Progenitor cell of endocrine pancreas (in vitro differentiated cells): ENCODE measurements at places on chromosomes 16 and 17. TPM values are rescaled to one million over a fixed set of nuclear protein-coding genes. Genes with fewer than 3 reads are reported as not detected.

- no peak overlapping the region for H3K27ac ChIP-seq
- DNase-seq: no peak
- no peaks in the 10 kb centered on the region for H3K27me3 ChIP-seq
Measured at GRCh38 chr16:12750554-12750918, 53.2 kb downstream of the CPPED1 start.

The CALB2 gene
- 0.96 and 2.2 TPM in 2 replicates for total RNA-seq

- no peaks in the 10 kb centered on the region for H3K36me3 ChIP-seq
- H3K4me1 ChIP-seq: peaks cover 39% of the 10 kb centered on the region
- DNase-seq: no peak
- peak overlapping the region; percentile 54 for H3K27ac ChIP-seq
- no peaks in the 10 kb centered on the region for H3K27me3 ChIP-seq
- no peak overlapping the region for H3K4me3 ChIP-seq
Measured at GRCh38 chr16:79767421-79768275, 167.1 kb upstream of the MAF start.

GRCh38 chr17:16453493-16453851, 38.1 kb downstream of the TRPV2 start:
- H3K36me3 ChIP-seq: peaks cover 4% of the 10 kb centered on the region
- H3K4me3 ChIP-seq: no peak overlapping the region
- no peak overlapping the region for H3K27ac ChIP-seq
- DNase-seq: no peak
- H3K27me3 ChIP-seq: no peaks in the 10 kb centered on the region

DNA sequence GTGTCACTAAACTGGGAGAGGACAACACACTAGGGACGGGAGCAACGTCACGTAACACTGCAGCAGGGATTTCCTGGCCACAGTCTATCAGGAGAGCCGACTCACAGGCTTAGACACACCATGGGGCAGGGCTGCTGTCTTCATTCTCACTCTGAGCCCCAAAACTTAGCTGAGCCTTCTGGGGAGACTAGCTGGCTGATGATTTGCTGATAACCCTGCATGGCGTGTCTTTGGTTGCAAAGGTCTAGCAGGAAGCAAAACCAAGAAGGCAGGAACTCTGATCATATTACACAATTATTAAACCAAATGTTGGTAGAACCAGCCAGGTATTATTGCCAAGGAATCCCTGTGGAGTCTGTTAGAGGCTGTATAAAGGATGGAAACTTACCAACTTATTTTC, 345.0 kb downstream of the SLC39A11 start:
- H3K4me1 ChIP-seq: peaks cover 14% of the 10 kb centered on the region
- no peak overlapping the region for H3K27ac ChIP-seq
- no peak for DNase-seq
- H3K4me3 ChIP-seq: no peak overlapping the region

- peak overlapping the region; percentile 71 for H3K27ac ChIP-seq
- H3K4me3 ChIP-seq: no peak overlapping the region
- no peaks in the 10 kb centered on the region for H3K27me3 ChIP-seq
- DNase-seq: no peak
- H3K4me1 ChIP-seq: peaks cover 20% of the 10 kb centered on the region
Measured at GRCh38 chr16:49527611-49528010, 154.0 kb downstream of the C16orf78 start.

- peaks cover 14% of the 10 kb centered on the region for H3K4me1 ChIP-seq
- no peak overlapping the region for H3K4me3 ChIP-seq
- H3K36me3 ChIP-seq: peaks cover 8% of the 10 kb centered on the region
- H3K27ac ChIP-seq: no peak overlapping the region
Measured at GRCh38 chr17:72063262-72063661, 57.6 kb upstream of the SOX9 start.

The SEPTIN1 gene
- 2.0 and 2.3 TPM in 2 replicates for total RNA-seq

DNA sequence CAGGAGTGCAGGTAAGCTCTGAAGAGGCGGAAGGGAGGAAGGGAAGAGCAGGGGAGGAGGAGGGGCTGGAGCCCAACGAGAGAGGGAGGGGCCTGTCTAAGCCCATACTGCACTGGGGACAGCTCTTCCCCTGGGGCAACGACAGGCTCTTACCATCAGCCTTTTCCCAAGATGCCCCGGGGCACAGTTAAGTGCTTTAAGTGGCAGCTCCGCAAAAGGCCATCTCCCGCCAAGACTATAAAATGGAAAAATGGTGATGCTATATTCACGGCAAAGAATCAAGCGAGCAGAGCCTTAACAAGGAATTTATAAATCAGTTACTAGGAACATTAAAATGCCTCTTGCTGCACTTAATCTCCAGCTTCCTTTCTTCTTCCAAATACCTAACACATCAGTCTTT, 110.2 kb upstream of the NLRP1 start:
- H3K36me3 ChIP-seq: no peaks in the 10 kb centered on the region
- H3K4me1 ChIP-seq: no peaks in the 10 kb centered on the region
- peaks cover 4% of the 10 kb centered on the region for H3K27me3 ChIP-seq
- H3K27ac ChIP-seq: no peak overlapping the region

DNA sequence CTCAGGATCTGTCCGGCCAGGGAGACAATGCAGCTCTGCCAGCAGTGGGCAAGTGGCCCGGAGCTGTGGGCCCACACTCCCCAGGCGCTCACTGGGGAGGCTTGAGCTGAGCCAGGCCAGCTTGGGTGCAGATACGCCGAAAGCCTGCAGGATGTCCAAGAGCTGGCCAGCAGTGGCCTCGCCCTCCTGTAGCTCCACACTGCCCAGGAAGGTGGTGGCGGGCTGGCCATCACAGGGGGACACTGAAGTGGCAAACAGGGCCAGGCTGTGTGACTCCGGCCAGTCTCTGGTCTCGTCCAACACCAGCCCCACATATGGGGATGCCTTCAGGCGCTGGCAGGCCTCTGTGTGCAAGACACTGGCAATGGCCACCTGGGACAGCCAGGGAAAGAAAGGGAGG, 9.6 kb downstream of the C17orf113 start:
- no peaks in the 10 kb centered on the region for H3K36me3 ChIP-seq
- DNase-seq: no peak
- H3K27me3 ChIP-seq: no peaks in the 10 kb centered on the region
- H3K27ac ChIP-seq: no peak overlapping the region
- no peaks in the 10 kb centered on the region for H3K4me1 ChIP-seq
- H3K4me3 ChIP-seq: no peak overlapping the region

- H3K4me3 ChIP-seq: no peak overlapping the region
- H3K36me3 ChIP-seq: no peaks in the 10 kb centered on the region
- H3K27me3 ChIP-seq: no peaks in the 10 kb centered on the region
- no peak for DNase-seq
- peaks cover 25% of the 10 kb centered on the region for H3K4me1 ChIP-seq
Measured at GRCh38 chr17:76659928-76660655, 16.5 kb upstream of the ST6GALNAC1 start.

- H3K27ac ChIP-seq: peak within 1 kb of the TSS; percentile 93
- DNase-seq: no peak
- no peaks in the 10 kb centered on the region for H3K36me3 ChIP-seq
- peaks cover 33% of the 10 kb centered on the region for H3K4me1 ChIP-seq
- H3K27me3 ChIP-seq: no peaks in the 10 kb centered on the region
- H3K4me3 ChIP-seq: no peak within 1 kb of the TSS
Measured at GRCh38 chr17:7558544-7559319, at the start of gene TNFSF13. TNFSF13 (plus strand) TSS chr17:7558750; CDS start chr17:7559040, 290 bp downstream.

- DNase-seq: no peak
- no peak overlapping the region for H3K27ac ChIP-seq
- H3K27me3 ChIP-seq: peaks cover 11% of the 10 kb centered on the region
- no peak overlapping the region for H3K4me3 ChIP-seq
- peaks cover 5% of the 10 kb centered on the region for H3K4me1 ChIP-seq
- H3K36me3 ChIP-seq: no peaks in the 10 kb centered on the region
Measured at GRCh38 chr17:46869975-46870803, 18.8 kb downstream of the WNT9B start.

- no peaks in the 10 kb centered on the region for H3K36me3 ChIP-seq
- peaks cover 23% of the 10 kb centered on the region for H3K4me1 ChIP-seq
- no peak overlapping the region for H3K27ac ChIP-seq
- no peak for DNase-seq
- no peak overlapping the region for H3K4me3 ChIP-seq
Measured at GRCh38 chr17:55726440-55726839, 3.8 kb upstream of the TMEM100 start.

DNA sequence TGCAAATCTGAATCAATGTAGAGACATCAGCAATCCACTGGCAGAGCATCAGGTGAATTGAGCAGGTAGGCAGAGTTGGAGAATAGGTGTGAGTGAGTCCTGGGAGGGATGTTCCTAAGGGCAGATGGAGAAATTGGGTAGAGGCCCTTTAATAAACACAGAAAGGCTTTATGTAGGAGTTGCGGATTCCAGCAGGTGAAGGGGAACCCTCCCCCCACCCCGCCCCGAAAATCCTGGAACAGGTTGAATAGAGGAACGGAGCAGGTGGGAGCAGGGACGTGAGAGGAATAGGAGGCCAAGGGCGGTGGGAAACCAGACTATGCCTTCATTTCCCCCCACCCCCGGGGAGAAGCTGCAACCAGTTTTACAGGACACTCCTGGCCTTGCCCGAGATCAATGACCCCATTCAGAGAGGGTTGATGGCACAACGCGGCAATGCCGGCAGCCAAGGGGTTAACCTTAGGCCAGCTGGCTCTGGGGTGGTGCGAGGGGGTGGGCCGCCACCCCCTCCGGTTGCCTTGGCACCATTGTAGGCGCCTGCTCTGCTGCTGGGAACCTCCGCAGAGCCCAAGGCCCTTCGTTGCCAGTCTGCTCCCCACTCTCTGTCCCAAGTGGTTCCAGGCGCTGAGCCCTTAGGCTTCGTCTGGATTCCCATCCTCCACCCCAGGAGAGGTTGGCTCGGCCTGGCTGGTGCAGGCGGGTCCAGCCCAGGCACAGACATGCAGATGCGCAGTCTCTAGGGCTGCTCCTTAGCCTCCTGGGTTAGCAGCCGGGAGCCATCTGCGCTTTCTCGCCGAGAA, 814 bp upstream of the RUNDC3A start:
- peaks cover 38% of the 10 kb centered on the region for H3K27me3 ChIP-seq
- H3K27ac ChIP-seq: no peak overlapping the region
- H3K4me1 ChIP-seq: peaks cover 3% of the 10 kb centered on the region
- H3K36me3 ChIP-seq: no peaks in the 10 kb centered on the region
- peak overlapping the region; percentile 64 for H3K4me3 ChIP-seq

The ACE gene
- 6.4 and 6.8 TPM in 2 replicates for total RNA-seq
